ENCODE measurements at places on chromosomes 1 and 21. TPM values are rescaled to one million over a fixed set of nuclear protein-coding genes. Genes with fewer than 3 reads are reported as not detected.

DNA sequence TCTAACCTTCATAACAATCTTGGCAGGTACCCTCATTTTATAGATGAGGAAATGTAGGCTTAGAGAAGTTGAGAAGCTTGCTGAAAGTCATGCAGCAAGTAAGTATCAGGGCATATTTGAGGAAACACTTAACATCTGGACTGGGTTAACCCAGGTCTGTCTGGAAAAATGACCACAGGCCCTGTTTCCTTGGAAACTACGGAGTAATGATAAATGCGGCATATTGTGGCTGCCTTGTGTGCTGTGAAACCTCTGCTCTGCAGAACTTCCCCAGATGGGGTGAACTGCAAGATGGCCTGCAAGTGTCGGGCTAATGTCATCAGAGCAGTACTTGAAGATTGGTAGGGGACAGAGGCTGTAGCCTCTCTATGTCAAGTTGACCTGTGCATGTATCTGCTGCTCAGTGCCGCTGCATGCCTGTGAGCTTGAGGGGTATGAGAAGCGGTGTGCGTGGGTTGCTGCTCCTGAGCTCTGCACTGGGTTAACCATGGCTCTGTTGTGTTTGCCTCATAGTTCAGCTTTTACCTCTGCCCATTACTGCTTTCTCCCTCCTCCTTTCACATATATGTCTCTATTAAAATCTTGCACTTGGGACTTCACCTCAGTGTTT is 83.1 kb downstream of the WDR3 start:
- H3K27me3 ChIP-seq = no peaks in the 10 kb centered on the region
- H3K27ac ChIP-seq = no peak overlapping the region
- DNase-seq = no peak
- no peaks in the 10 kb centered on the region for H3K4me1 ChIP-seq
- H3K4me3 ChIP-seq = no peak overlapping the region

GRCh38 chr1:110309767-110310166 is 29.4 kb upstream of the RBM15 start:
- no peak for DNase-seq
- H3K27me3 ChIP-seq = no peaks in the 10 kb centered on the region
- no peak overlapping the region for H3K27ac ChIP-seq
- no peak overlapping the region for H3K4me3 ChIP-seq
- H3K36me3 ChIP-seq = no peaks in the 10 kb centered on the region
- H3K4me1 ChIP-seq = peaks cover 19% of the 10 kb centered on the region

The CNKSR1 gene
- 2.6 TPM for total RNA-seq

DNA sequence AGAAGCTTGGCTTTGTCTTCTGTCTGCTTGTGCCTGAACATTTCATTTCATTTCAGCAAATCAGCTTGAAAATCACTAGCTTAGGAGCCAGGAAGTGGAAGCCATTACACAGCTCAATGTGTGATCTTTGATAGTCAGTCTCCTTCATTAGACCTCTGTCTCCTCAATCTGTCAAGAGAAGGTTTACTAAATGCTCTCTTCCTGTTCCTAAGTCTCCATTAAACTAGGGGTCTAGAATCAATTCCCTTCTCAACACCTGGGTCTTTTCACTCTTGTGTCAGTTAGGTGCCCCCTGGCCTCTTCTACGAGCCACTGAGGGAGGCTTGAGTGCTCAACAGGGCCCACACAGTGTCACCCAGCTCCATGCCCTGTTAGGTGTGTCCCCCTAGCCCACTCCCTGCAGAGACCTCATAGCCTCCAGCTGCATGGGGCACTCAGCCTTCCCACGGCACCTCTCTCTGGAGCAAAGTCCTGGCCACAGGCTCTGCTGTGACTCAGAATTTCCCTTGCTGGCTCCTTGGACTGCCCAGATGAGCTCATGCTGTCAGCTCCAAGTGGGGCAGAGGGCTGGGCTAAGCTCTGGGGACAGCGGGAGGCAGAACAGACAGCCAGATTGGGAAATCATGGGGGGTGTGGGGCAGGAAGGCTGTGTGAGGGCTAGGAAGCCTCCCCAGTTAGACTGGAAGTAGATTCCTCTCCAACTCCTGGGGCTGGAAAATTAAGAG is 115.7 kb upstream of the IPO9 start:
- peak; percentile 91 for DNase-seq
- peaks cover 60% of the 10 kb centered on the region for H3K4me1 ChIP-seq
- H3K27me3 ChIP-seq = no peaks in the 10 kb centered on the region
- peak overlapping the region; percentile 97 for H3K27ac ChIP-seq

DNA sequence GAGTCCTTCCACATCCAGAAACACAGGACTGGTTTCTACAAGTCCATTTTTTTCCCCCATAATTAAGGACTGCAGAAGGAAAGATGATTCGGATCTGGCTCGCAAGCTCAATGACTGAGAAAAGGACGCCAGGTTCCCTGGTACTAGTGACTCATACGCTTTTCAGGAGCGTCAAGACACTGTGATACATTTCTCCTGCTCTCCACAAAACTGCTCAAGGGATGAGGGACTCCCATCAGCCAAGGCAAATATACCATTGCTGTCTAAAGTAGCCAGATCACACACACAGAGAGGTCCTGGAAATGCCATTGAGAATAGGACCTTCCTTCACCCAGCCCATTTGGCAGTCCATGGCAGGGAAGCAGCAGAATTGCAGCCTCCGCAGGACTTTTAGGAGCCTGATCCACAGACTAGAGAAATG is 253.6 kb upstream of the IRF2BP2 start:
- DNase-seq = peak; percentile 46
- no peak overlapping the region for H3K4me3 ChIP-seq
- H3K27me3 ChIP-seq = no peaks in the 10 kb centered on the region
- H3K27ac ChIP-seq = peak overlapping the region; percentile 82
- peaks cover 18% of the 10 kb centered on the region for H3K4me1 ChIP-seq

- DNase-seq = no peak
- no peaks in the 10 kb centered on the region for H3K36me3 ChIP-seq
- no peak overlapping the region for H3K4me3 ChIP-seq
- H3K27ac ChIP-seq = no peak overlapping the region
- no peaks in the 10 kb centered on the region for H3K27me3 ChIP-seq
Measured at GRCh38 chr1:57204942-57205787, 218.7 kb downstream of the DAB1 start.

DNA sequence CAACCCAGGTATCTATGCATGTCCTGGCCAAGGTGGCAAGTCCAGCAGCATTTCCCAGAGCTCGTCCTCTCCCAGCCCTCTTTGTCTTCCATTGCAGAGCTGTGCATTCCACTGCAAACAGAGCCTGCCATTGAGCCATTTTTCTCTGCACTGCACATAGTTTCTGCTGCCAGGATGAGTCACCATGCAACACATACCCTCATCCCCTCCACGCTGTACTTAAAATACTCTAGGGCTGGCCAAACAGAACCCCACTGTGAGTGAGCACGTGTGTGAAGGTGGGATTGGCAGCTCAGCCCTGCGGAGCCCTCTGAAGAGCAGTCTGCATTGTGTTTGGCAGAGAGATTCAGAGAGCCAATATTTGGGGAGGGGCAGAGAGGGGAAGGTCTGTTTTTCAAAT is 3.9 kb upstream of the ATP1B1 start:
- H3K27me3 ChIP-seq = no peaks in the 10 kb centered on the region
- H3K27ac ChIP-seq = peak overlapping the region; percentile 57
- no peaks in the 10 kb centered on the region for H3K36me3 ChIP-seq
- DNase-seq = no peak
- peaks cover 35% of the 10 kb centered on the region for H3K4me1 ChIP-seq
- H3K4me3 ChIP-seq = no peak overlapping the region

- no peak overlapping the region for H3K4me3 ChIP-seq
- H3K27me3 ChIP-seq = peaks cover 41% of the 10 kb centered on the region
- no peaks in the 10 kb centered on the region for H3K4me1 ChIP-seq
- no peak for DNase-seq
- H3K27ac ChIP-seq = no peak overlapping the region
Measured at GRCh38 chr1:11764115-11764514, 2.1 kb downstream of the C1orf167 start.

DNA sequence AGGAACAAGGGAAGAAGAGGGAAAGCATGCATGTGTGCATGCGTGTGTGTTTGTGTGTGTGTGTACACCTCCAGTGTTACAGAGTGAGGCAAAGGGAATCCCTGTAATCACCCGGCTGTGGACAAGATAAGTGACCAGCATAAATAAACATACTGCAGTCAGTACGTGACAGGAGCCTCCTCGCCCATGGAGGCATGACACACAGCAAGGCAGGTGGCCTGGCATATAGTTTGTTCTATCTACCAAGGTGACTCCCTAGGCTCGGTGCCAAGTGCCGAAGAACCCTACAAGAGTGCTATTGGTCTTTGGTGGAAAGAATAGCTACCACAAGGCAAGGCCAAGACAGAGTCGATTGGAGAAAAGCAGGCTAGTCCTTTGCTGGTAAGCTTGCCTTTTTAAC is 31.7 kb upstream of the HEATR1 start:
- no peak overlapping the region for H3K4me3 ChIP-seq
- H3K4me1 ChIP-seq = no peaks in the 10 kb centered on the region
- DNase-seq = no peak
- H3K27me3 ChIP-seq = no peaks in the 10 kb centered on the region

GRCh38 chr1:215971793-215972441 is 404.8 kb downstream of the KCTD3 start:
- H3K27me3 ChIP-seq = no peaks in the 10 kb centered on the region
- no peak for DNase-seq
- no peak overlapping the region for H3K27ac ChIP-seq
- H3K4me1 ChIP-seq = no peaks in the 10 kb centered on the region

GRCh38 chr1:156789621-156790318 is 22.4 kb downstream of the PRCC start:
- no peaks in the 10 kb centered on the region for H3K27me3 ChIP-seq
- no peaks in the 10 kb centered on the region for H3K4me1 ChIP-seq
- no peak for DNase-seq
- H3K4me3 ChIP-seq = no peak overlapping the region

The MACF1 gene
- total RNA-seq = 296 TPM

DNA sequence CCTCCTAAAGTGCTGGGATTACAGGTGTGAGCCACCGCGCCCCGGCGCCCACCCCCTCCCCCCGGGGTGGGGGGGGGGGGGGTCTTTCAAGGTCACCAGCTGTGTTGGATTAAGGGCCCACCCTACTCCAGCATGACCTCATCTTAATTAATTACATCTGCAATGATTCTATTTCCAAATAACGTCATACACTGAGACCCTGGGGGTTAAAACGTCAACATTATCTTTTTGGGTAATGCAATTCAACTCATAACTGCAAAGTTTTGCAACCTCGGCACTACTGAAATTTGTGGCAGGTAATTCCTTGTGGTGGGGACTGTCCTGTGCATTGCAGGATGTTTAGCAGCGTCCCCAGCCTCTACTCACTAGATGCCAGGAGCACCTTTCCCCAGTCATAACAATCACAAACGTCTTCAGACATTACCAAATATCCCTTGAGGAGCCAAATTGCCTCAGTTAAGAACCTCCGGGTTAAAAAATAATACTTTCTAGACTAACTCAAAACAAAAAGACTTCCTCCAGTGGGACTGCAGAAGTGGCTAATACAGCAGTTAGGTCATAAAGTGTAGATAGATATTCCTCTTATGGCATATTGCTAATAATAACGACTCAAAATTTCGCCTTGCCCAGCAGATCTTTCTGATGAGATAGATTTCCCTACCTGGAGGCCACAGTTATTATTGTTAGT is 233.0 kb upstream of the KAZN start:
- H3K4me1 ChIP-seq = no peaks in the 10 kb centered on the region
- no peak overlapping the region for H3K4me3 ChIP-seq
- no peak overlapping the region for H3K27ac ChIP-seq
- no peaks in the 10 kb centered on the region for H3K36me3 ChIP-seq

The AADACL3 gene
- total RNA-seq = not detected

- H3K4me3 ChIP-seq = no peak overlapping the region
- no peaks in the 10 kb centered on the region for H3K27me3 ChIP-seq
- H3K27ac ChIP-seq = no peak overlapping the region
- no peak for DNase-seq
- no peaks in the 10 kb centered on the region for H3K36me3 ChIP-seq
Measured at GRCh38 chr1:31843506-31843905, 27.7 kb upstream of the SPOCD1 start.

The INSRR gene
- under 0.01 TPM for total RNA-seq

DNA sequence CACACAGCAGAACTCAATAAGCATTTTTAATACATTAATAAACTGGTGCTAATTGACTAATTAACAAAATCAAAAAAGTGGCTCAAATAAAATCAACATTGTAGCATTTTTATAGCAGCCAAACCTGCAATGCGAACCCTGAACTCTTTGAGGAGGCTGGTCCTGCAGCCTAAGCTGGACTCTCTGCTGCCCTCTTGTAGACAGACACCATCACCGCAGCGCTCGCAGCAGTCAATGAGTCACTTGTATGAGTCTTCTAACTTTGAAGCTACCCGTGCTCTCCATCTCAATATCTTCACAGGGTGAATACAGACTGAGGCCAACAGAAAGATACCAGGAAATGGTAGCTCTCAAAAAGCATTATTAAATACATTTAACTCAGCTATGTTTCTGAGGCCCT is 9.7 kb upstream of the KRTAP7-1 start:
- H3K27me3 ChIP-seq = no peaks in the 10 kb centered on the region
- H3K27ac ChIP-seq = no peak overlapping the region
- DNase-seq = no peak
- no peak overlapping the region for H3K4me3 ChIP-seq
- no peaks in the 10 kb centered on the region for H3K36me3 ChIP-seq
- no peaks in the 10 kb centered on the region for H3K4me1 ChIP-seq

GRCh38 chr1:165369255-165369848 is 12.8 kb upstream of the LMX1A start:
- no peaks in the 10 kb centered on the region for H3K36me3 ChIP-seq
- peaks cover 29% of the 10 kb centered on the region for H3K4me1 ChIP-seq
- no peaks in the 10 kb centered on the region for H3K27me3 ChIP-seq
- no peak overlapping the region for H3K4me3 ChIP-seq
- H3K27ac ChIP-seq = no peak overlapping the region
- DNase-seq = no peak

The AMY2A gene
- 1.5 TPM for total RNA-seq

The SLC25A33 gene
- 5.7 TPM for total RNA-seq

DNA sequence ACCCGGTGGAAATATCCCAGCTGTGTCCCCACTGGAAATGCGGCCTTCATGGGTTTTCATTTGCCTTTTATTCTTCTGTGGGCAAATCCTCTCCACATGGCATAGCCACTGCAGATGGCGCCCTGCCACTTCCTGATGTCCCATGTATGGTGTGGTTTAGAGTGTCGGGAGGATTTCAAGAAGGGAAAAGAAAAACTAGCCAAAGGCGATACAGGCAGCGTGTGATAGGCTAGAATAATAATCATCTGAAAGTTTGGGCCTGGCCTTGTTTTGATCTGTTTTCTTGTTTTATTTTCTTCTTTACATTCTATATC is 123.6 kb downstream of the PEX14 start:
- no peak overlapping the region for H3K4me3 ChIP-seq
- H3K27ac ChIP-seq = no peak overlapping the region
- H3K36me3 ChIP-seq = no peaks in the 10 kb centered on the region
- H3K27me3 ChIP-seq = no peaks in the 10 kb centered on the region
- no peak for DNase-seq

DNA sequence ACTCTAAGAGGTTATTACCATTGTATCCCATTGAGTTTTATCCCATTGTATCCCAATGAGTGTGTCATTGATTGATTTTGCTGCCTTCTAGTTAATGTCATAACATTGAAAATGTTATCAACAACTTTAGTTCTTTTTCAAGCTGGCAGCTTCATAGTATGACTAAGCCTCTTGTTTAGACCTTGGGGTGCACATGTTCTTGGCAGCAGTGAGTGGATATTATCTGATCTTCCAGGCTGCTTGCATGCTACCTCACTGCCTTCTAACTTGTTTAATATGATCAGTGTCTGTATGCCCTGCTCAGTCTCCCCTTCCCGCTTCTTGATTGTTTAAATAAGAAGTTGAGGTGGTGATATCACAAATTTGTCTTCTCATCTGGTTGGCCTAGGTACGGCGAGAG is 24.6 kb downstream of the NTPCR start:
- no peak overlapping the region for H3K27ac ChIP-seq
- peaks cover 38% of the 10 kb centered on the region for H3K36me3 ChIP-seq
- DNase-seq = no peak
- no peak overlapping the region for H3K4me3 ChIP-seq
